ENCODE measurements at places on chromosomes 1 and 21. TPM values are rescaled to one million over a fixed set of nuclear protein-coding genes. Genes with fewer than 3 reads are reported as not detected.

Gene KLF17
- total RNA-seq = 0.33 TPM

Gene SYCP1
- total RNA-seq = not detected

Gene AMY1B
- 2.1 TPM for total RNA-seq

Gene FOXO6
- total RNA-seq = 0.31 TPM

Gene FCMR
- total RNA-seq = 8.2 TPM
